ENCODE measurements at places on chromosomes 7 and 10.

DNA sequence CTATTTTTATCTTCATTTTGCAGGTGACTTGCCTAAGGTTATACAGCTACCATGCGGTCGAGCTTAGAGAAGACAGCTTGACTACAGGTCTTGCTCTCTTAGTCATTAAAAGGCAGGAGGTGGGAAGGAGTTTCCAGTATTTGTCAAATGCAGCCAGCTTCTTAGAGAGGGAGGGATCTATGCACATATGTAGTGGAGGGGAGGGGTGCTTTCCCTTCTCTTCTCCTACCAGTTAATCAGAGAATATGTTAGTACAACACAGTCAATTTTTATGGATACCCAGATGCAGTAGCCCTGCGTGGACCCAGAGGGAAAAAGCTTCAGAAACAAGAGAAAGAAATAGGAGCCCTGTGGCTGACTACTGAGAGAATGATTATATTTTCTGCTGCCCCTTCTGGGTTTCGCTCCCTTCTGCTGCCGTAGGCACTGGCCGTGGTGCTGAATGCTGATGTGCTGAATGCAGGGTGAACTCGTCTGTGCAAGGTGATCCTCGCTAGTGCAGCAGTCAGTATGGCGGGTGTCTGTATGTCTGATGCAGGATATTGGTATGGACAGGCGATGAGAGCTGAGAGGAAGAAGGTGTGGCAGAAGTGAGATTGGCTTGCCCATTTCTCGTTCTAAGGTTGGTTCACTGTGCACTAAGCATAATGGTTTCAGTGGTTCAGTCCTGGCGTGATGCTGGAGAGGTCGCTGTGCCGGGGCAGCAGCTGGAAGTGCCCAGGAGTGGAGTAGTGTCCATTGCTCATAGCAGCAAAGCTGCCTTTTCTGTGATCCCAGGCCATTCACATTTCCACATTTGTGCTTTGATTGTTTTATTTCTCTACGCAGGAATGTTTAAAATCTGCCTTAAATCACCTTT is 189.2 kb upstream of the PODXL start:
- no peak for DNase-seq

- DNase-seq = no peak
These were observed 30.2 kb downstream of the GRIFIN start for GRCh38 chr7:2445898-2446555.

- no peak for DNase-seq
These were observed 307.5 kb upstream of the ANKRD30A start for GRCh38 chr10:36817898-36818297.

GRCh38 chr10:3353235-3353634 is 180.7 kb upstream of the PITRM1 start:
- DNase-seq = no peak

- DNase-seq = no peak
These were observed 30.9 kb downstream of the CDK1 start for GRCh38 chr10:60809157-60809556.

DNA sequence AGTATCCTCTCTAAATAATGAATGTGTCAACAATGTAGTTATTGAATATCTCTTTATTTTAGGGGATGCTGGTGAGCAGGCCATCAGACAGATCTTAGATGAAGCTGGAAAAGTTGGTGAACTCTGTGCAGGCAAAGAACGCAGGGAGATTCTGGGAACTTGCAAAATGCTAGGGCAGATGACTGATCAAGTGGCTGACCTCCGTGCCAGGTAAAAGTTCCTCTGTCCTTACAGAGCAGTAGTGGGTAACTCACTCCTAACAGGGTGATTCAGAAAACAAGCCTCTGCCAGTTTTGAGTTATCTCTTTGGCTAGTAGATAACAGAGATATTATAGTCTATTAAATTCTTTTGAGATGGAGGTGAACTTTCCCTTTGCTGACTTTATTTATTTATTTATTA is 67.3 kb downstream of the AP3M1 start:
- DNase-seq = no peak
